LHCN-M2 (cell line): ENCODE measurements at places on chromosomes 4 and X.

GRCh38 chrX:14673764-14674163 is 144.4 kb downstream of the GLRA2 start:
- peak; percentile 77 for DNase-seq

DNA sequence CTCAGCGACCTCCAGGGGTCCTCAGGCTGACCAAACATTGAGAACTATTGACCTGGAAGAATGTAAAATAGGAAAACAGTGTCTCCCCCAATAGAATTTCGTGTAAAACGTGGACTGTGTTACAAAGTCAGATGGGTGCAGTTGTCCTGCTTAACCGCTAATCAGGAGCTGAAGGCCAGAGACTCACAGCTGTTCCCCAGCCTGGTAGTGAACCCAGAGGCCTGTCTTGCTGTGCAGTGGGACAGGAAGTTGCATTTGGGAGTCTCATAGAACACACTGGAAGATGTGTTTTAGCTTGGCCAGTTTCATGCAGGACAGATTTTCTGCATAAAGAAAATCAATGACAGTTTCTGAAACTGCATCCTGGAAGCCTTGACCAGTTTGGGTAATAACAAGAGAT is 151.5 kb downstream of the PTTG2 start:
- peak; percentile 30 for DNase-seq

DNA sequence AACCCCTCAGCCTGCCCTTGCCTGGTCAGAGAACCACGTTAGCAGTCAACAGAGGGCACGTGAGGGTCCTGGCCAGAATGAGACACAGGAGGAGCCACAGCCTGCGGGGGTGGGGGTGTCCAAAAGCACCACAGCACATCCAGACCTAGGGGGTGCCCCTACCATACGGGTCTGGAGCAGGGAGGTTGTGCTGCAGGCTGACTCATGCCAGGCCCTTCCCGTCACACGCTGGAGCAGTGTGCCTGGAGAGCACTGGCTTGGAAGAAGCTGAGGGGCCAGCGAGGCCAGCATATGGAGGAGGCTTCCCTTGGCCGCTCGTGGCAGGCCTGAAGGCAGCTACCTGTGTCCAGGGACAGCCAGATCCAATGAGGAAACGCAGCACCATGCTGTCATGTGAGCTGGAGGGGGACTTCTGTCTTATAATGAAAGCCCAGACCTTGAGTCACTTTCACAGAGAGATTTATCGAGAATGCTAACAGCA is 1.5 kb upstream of the IRAK1 start:
- peak; percentile 66 for DNase-seq

DNA sequence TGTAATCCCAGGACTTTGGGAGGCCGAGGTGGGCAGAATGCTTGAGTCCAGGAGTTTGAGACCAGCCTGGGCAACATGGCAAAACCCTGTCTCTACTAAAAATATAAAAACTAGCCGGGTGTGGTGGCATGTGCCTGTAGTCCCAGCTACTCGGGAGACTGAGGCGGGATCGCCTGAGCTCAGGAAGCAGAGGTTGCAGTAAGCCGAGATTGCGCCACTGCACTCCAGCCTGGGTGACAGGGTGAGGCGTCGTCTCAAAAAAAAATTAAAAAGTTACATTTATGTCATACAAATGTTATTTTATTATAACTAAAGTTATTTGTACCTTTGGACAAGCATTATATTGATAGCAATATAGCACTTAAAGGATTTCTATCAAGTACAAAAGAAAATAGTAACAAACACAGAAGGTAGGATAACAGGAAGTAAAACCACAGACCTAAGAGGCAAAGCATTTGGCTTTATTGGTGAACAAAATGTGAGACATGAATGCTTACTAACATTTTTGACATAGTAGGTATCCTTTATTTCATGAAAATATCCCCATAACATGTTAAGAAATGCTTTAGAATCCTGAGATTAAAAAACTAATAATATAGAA is 51.5 kb downstream of the TMEM165 start:
- DNase-seq, result no peak

DNA sequence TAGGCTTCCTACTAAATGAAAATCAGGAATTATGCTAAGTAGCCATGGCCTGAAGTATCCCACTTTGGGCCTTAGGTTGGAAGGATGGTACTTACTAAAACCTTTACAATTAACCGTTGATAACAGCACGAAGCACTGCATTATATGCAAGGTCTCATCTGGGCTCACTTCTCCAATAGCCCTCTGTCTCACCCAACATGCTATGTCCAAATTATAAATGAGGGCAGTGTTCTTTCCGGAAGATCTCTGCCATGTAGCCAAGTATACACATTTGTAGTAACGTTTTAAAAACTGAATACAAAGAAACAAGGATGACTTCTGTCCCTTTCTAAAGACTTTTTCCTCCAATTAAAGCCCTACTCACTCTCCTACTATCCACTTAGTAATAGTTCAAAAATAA is 51.6 kb downstream of the SCFD2 start:
- DNase-seq, result no peak

DNA sequence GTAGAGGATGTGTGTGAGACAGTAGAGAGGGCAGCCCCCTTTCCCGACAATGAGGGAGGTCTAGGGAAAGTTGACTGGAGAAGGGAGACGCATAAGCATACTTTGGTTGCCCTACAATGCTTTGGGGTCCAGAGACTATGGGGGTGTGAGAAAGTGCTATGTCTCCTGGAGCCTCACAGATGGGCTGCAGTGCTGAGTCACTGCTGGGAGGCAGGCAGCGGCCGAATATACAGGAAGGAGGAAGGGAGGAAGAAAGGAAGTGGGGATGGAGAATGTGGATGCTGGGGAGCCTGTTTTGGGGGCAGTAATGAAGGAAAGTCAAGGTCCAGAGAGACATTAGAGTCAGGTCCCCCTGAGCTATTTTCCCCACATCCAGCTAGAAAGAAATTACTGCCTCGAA is 12.7 kb downstream of the DRP2 start:
- no peak for DNase-seq

GRCh38 chr4:169185133-169185956 is 85.4 kb downstream of the SH3RF1 start:
- DNase-seq, result no peak

- no peak for DNase-seq
Measured at GRCh38 chr4:40848251-40848650, 98.5 kb downstream of the NSUN7 start.

DNA sequence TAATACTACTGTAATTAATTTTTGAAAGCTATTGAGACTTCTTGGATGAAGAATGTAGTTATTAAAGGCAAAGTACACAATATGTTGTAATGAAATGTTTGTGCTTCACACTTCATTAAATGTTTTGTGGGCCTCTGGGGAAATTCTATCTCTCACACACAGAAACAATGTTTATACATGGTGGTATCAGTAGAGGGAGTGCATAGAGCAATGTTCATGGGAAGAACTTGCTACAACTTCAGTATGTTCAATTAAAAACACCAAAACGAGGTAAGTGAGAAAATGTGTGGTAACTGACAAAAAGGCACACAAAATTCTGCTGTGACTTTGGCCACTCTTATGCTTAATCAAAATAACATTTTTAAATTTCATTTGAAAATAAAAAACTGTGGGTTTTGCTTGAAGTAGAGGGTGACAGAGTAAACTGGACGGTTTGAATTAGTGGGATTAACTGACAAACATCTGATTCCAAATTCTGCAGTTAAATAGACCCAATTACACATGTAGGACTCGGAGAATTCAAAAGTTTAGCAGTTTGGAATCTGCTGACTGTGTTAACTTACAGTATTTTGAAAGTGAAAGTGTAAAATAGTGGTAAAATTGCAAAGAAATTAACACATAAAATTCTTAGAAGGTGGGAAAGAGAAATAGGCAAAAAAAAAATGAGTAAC is 111.4 kb upstream of the TTC29 start:
- peak; percentile 69 for DNase-seq

- peak; percentile 83 for DNase-seq
Measured at GRCh38 chr4:117134386-117134785, 49.0 kb upstream of the TRAM1L1 start.

DNA sequence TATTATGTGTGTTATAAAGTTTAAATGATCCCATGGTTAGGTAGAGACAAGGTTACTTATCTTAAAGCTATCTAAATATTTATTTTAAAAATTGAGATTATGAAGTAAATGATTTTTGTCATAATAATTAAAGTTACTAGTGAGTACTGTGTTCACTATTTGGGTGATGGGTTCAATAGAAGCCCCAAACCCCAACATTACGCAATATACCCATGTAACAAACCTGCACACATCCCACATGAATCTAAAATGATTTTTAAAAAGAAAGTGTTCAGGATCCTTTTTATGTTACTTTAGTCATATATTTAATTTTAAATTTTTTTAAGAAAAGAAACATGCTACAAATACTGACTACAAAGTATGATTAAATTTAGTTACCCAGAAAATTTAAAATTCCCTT is 193.9 kb downstream of the TLL1 start:
- DNase-seq, result no peak

- no peak for DNase-seq
Measured at GRCh38 chr4:19386786-19387185, 864.9 kb upstream of the SLIT2 start.

- DNase-seq, result no peak
Measured at GRCh38 chr4:20840648-20841190, 140.5 kb downstream of the PACRGL start.

DNA sequence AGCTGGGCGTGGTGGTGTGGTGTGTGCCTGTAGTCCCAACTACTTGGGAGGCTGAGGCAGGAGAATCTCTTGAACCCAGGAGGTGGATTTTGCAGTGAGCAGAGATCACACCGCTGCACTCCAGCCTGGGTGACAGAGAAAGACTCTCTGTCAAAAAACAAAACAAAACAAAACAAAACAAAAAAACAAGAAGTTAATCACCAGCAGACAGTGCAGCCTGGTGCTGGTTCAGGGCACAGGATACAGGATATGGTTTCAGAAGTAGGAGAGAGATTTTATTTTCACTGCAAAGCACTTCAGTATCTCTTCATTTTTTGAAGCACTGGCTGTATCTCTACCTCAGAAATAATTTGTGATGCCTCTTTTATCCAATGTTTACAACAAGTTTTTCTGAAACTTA is 1222.9 kb upstream of the PRKX start:
- DNase-seq, result no peak

- peak; percentile 45 for DNase-seq
Measured at GRCh38 chrX:139881130-139881529, 51.7 kb downstream of the ATP11C start.

DNA sequence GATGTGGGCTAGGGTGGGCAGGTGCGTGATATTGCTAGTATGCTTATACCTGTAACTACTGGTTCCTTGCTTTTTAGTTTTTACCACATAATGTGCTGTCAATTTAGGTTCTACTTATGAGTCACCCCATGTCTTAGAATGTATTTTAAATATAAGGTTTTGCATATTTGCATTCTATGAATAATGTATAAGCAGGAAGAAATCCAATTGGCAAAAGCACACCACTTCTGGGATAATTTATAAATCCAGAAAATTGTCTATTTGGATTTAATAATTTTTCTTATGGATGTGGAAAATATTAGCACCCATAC is 421.6 kb downstream of the PCDH7 start:
- no peak for DNase-seq

DNA sequence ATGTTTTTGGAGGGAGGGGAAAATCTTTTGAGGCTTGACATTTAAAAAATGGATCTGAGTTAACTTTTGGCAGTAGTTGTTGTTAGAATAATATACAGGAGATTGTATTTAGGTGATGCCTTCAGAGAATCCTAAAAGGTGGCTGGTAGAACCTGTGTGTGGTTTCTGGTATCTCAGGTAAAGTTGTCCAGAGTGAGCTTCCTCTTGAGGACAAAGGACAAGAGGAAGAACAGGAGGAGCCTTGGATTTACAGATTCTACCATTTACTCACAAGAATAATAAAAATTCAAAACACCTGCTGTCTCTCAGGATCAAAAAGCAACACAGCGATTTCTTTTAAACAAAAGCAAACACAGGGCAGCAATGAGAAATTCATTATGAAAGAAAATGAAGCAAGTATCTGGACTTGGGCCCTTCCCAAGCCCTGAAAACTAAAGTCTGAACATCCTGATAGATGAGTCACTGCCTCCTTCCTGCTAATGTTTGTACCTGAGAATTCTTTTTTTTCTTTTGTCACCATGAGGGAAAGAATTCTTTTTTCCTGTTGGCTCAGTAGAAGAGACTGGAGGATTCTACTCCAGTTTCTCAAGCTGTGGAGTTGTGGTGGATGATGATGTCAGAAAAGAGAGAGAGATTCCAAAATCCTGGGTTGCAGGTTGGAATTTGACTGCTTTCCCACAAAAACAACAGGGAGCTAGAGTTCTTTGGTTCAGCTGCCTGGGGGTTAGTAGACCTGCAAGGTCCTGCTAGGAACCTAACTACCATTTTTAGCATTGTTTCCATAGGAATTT is 31.5 kb upstream of the RAPGEF2 start:
- peak; percentile 66 for DNase-seq

GRCh38 chr4:165478260-165478659 is 99.5 kb downstream of the CPE start:
- no peak for DNase-seq

- no peak for DNase-seq
Measured at GRCh38 chrX:15107367-15107988, 162.4 kb downstream of the ASB9 start.

GRCh38 chr4:158906073-158906472 is 137.2 kb downstream of the FNIP2 start:
- no peak for DNase-seq

- DNase-seq, result peak; percentile 66
Measured at GRCh38 chrX:11059933-11060332, 51.2 kb upstream of the HCCS start.

DNA sequence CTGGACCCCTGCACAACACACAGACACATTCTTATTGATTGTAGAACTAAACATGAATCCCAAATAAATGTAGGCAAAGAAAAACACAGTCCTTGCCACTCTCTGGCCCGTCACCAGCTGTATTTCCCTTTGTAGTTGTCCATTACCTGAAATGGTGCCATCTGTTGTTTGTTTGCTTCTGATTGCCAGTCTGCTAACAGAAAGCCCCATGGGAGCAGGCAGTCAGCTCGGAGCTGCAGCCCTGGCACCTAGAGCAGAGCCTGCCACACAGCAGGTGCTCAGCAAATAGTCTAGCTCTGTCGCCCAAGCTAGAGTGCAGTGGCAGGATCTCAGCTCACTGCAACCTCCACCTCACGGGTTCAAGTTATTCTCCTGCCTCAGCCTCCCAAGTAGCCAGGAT is 28.9 kb downstream of the CPLX1 start:
- DNase-seq, result no peak

GRCh38 chr4:185742766-185743165 is 69.2 kb downstream of the SORBS2 start:
- DNase-seq, result peak; percentile 73

DNA sequence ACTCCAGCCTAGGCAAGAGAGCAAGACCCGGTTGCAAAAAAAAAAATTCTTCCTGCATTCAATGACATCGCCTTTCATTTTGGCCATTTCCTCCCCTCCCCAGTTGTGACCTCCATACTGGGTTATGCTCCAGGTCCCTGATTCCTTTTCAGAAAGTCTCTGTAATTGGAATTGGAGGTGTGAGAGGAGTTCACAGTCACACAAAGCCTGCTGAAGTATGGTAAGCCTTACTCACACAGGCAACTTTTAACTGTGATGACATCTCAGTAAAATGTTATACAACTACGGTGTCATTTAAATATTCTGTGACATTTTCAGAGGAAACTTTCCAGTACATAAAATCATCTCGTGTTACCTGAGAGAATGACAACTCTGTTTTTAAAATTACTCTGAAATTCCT is 73.6 kb downstream of the CEP44 start:
- DNase-seq, result no peak

GRCh38 chr4:167114416-167114971 is 119.8 kb downstream of the SPOCK3 start:
- DNase-seq, result no peak

- DNase-seq, result no peak
Measured at GRCh38 chr4:8199594-8200301, 658 bp downstream of the SH3TC1 start.

- DNase-seq, result no peak
Measured at GRCh38 chr4:166121897-166122296, 248.9 kb downstream of the TLL1 start.

- no peak for DNase-seq
Measured at GRCh38 chr4:4269856-4270255, 20.1 kb downstream of the LYAR start.
